ENCODE measurements at places on chromosomes 3 and 15.
A peak's percentile ranks its signal among the peaks of the same experiment; 100 is the strongest.

- DNase-seq = no peak
These were observed 457.0 kb downstream of the PLOD2 start for GRCh38 chr3:145704020-145704419.

DNA sequence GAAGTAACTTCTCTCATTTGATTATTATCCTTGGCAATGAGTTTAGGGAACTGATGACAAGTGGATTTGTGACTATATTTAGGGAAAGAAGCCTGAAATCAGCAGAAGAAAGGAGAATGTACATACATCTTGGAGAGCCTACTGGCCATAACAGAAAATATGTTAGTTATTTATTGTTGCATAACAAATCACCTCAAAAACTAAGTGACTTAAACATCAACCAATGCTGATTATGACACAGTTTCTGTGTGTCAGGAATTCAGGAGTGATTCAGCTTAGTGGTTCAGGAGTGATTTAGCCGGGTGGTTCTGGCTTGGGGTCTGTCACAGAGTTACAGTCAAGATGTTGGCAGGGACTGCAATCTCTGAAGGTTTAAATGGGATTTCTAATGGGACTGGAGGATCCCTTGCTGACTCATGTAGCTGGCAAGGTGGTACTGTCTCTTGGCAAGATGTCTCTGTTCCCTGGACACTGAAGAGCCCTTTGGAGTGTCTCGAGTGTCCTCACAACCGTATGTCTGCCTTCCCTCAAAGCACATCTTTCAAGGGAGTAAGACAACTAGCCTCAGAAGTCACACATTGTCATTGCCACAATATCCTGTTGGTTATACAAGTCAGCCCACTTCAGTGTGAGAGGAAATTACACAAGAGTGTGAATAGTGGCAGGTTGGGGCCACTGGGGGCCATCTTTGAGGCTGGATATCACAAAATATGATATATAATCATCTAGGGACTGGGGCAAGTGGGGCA is 248.9 kb downstream of the SV2B start:
- peak; percentile 62 for DNase-seq

GRCh38 chr3:179174316-179174715 is 26.2 kb downstream of the PIK3CA start:
- no peak for DNase-seq

DNA sequence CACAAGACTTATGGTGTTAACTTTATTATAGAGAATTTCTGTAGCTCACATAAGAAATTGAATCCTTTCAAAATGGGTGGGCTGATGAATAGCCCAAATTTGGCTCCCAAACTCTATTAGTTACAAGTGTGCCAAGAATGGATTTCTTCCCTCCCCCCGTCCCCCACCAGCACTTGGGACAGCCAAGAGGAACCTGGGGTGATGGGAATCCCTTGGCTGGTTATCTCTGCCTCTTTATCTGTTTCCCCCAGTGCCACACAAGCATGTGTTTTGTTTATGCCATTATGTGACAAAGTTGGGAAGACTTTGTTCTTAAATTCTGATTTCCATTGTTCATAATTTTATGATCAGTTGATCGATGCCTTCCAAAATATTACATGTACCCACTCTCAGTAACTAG is 28.3 kb downstream of the CMSS1 start:
- no peak for DNase-seq

DNA sequence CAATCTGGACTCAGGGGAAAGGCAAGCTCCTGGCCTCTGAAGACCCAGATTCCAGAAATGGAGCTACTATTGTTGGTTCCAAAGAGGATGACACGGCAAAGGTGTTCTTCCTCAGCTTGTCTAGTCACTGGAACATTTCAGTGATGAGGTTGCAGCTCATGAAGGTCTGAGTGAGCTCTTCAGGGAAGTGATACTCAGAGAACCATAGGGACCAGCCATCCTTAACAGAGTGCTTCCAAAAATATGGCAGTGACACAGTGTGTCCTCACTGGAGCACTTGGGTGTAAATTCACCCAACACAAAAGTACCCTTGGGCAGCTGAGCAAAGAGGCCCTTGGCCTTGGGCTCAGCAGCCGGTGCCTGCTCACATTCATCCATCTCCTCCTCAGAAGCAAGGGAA is 46.3 kb downstream of the SPTSSB start:
- no peak for DNase-seq

GRCh38 chr15:57229051-57229450 is 147.3 kb upstream of the CGNL1 start:
- DNase-seq = no peak

- no peak for DNase-seq
These were observed 57.6 kb upstream of the FXR1 start for GRCh38 chr3:180854887-180855286.

- no peak for DNase-seq
These were observed 30.6 kb downstream of the CYP19A1 start for GRCh38 chr15:51307811-51308210.

- no peak for DNase-seq
These were observed 13.1 kb upstream of the ALCAM start for GRCh38 chr3:105353485-105354161.

- DNase-seq = no peak
These were observed 37.8 kb upstream of the SIAH2 start for GRCh38 chr3:150800722-150801121.

DNA sequence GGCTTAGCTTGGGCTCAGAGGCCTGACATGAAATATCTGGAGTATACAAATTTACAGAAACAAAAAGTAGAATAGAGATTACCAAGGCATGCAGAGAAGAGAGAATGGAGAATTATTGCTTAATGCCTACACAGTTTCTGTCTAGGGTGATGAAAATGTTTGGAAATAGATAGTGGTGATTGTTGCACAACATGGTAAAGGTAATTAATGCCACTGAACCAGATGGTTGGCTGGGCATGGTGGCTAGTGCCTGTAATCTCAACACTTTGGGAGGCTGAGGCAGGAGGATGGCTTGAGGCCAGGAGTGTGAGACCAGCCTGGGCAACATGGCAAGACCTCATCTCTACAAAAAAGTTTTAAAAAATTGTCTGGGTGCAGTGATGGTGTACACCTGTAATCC is 46.6 kb upstream of the OSBPL11 start:
- DNase-seq = no peak

- DNase-seq = no peak
These were observed 46.0 kb downstream of the RHCG start for GRCh38 chr15:89450076-89451006.

DNA sequence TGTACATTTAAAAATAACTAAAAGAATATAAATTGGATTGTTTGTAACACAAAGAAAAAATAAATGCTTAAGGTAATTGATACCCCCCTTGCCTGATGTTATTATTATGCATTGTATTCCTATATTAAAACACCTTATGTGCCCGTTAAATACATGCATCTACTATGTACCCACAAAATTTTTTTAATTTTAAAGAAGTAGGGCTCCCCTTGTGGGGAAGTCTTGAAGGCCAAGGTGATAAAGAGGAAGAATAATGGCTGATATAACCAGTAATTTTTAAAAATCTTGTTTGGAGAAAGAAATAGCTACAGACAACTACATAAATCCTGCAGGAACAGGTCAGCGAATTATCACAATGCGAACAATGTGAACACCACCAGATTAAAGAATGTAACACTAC is 451.7 kb upstream of the ARHGEF26 start:
- DNase-seq = no peak

GRCh38 chr3:45567730-45568172 is 26.8 kb upstream of the LIMD1 start:
- DNase-seq = no peak

- no peak for DNase-seq
These were observed 15.9 kb upstream of the COPG1 start for GRCh38 chr3:129233538-129233937.

GRCh38 chr3:59726279-59726678 is 676.5 kb upstream of the CFAP20DC start:
- no peak for DNase-seq

DNA sequence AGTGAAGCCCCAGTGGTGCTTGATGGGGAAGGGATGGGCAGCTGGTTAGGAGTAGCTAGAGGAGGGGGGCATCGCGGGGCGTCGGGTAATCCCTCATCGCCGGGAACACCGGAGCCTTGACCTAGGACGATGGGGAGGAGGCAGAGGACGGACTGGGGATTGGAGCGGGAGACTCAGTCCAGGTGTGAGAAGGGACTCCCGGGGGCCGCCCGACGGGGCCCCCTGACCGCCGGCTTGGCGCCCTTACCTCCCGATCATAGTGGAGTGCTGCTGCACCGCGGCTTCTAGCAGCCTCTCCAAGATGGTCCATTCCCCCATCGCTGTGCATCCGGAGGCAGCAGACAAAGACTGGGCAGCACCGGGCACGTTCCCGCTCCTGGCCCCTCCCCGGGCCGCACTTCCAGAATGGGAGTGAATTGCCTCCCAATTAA is 612 bp downstream of the GJD2 start:
- DNase-seq = no peak

DNA sequence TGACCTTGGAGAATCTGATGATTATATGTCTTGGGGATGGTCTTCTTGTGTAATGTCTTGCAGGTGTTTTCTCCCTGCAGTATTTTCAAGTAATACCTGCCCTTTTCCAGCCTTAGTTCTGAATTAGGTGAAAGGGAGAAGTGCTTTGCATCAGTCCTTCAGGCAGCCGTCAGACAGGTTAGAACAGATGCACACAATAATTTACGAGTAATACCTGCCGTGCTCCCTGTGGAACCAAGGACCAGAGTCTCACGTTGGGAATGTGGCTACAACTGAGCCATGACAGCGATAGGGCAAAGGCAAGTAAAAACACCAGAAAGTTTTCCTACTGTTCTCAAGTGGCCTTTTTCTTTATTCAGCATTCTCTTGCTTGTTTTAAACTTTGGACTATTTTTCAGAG is 69.1 kb downstream of the CHCHD6 start:
- DNase-seq = no peak

- no peak for DNase-seq
These were observed 116.2 kb upstream of the LSAMP start for GRCh38 chr3:116561529-116561928.

- no peak for DNase-seq
These were observed 414.6 kb upstream of the TBL1XR1 start for GRCh38 chr3:177611752-177612334.

- DNase-seq = no peak
These were observed 18.4 kb downstream of the CCK start for GRCh38 chr3:42247576-42248027.

GRCh38 chr15:98745650-98746374 is 97.5 kb downstream of the IGF1R start:
- no peak for DNase-seq

DNA sequence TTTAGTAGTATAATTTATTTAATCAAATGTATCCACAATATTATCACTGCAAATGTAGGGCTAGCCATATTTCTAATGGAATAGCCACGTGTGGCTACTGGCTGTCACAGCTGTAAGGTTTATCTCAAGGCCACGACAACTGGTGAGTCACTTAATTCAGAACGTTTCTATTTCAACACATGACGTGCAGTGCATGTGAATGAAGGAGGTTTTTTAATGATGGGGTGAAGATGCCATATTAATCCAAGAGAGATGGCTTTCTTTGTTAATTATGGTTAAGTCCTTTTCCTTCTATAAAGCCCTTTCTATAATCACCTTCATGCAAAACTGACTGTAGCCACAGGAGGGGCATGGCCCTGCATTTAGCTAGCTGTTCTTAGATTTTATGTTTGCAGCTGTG is 212.0 kb downstream of the FEZF2 start:
- no peak for DNase-seq

GRCh38 chr3:39941931-39942330 is 132.5 kb downstream of the MYRIP start:
- no peak for DNase-seq

- DNase-seq = no peak
These were observed 15.4 kb downstream of the RASGRP1 start for GRCh38 chr15:38549222-38549621.

GRCh38 chr3:30440880-30441279 is 165.5 kb upstream of the TGFBR2 start:
- no peak for DNase-seq

DNA sequence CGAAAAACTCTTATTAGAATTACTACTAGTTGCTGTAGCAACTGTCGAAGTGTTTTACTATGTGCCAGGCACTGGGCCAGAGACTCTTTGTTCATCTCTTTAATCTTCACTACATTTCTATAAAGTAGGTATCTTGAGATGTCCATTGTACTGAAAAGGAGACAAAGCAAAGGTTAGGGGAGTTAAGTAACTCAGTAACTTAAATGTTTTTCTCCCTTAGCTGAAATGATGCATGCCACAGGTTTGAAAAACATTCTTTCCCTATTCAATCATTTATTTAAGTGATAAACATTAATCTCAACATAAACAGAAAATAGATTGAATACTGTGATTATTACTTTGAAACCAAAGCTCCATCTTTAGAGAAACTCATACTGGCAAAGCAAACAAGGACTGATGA is 776.2 kb downstream of the FHIT start:
- no peak for DNase-seq

- no peak for DNase-seq
These were observed 65.8 kb downstream of the IQSEC1 start for GRCh38 chr3:13007251-13007941.

- DNase-seq = no peak
These were observed 69.0 kb downstream of the SLMAP start for GRCh38 chr3:57825116-57825515.

DNA sequence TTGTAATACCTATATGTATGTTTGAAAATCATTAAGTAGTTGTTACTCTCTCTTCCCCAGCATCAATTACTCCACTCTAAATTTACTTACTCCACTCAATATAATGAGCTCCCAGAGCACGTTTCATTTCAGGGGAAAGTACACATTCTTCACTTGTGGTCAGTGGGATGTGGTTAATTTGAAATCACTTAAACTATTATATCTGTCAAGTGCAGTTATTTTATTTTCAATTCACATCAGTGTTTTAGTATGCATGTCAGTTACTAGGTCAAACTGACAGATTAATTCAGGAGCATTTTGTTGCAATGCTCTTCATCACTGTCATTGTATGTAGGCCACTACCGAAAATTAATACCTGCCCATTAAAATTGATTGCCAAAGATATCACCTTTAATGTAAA is 376.1 kb downstream of the ZIC4 start:
- DNase-seq = no peak

DNA sequence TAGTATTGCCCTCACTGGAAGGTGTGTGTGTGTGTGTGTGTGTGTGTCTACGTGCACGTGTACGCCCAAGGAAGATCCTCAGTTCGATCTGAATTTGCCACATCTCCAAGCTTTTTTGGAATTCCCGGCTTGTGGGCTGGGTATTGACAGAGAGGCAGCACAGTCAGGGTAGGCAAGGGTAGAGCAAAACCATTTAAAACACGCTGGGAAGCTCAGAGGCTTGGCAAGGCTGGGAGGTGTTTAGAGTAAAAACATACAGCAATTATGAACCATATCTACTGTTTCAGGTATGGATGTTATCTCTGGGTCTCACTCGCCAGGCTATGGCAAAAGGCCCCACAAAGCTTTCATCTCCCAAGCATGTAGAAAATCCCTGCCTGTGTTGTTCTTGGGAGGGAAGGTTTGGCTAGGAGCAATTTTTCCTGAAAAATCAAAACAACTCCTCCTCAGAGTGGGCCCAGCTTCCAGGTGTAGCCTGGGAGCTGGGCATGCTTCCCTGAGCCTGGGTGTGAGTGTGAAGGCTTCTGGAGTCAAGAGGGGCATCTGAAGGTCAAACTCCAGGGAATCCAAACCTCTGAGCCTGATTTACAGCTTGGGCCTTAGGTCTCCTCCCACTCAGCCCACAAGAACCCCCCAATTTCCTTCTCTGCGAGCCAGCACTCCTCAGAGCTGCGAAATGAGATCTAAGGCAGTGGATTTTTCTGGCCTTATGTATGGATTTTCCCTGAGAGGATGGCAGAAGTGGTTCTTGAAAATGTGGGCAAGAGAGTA is 244.8 kb upstream of the TPRG1 start:
- DNase-seq = no peak
